PC-9 (cell line): ENCODE measurements at places on chromosomes 5 and 9. TPM values are rescaled to one million over a fixed set of nuclear protein-coding genes. Genes with fewer than 3 reads are reported as not detected.
A peak's percentile ranks its signal among the peaks of the same experiment; 100 is the strongest.

DNA sequence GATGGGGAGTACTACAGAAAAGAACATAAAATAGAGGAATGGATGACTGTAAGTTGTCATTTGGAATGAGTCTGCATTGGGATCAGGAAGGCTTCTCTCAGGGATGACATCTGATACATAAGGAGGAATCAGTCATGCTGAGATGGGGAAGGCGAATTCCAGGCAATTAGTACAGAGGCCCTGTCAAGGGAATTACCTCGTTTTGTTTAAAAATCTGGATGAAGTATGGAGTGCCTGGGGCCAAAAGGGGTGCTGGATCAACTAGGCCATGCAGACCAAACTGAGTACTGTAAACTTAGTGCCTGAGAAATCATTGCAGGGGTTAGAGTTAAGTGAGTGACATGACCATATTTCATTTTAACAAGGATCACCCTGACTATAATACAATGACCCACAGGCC is 30.5 kb downstream of the JAKMIP2 start:
- H3K36me3 ChIP-seq, result no peaks in the 10 kb centered on the region
- no peak overlapping the region for H3K27ac ChIP-seq
- DNase-seq, result no peak
- H3K4me3 ChIP-seq, result no peak overlapping the region
- no peaks in the 10 kb centered on the region for H3K4me1 ChIP-seq

GRCh38 chr5:172243302-172243701 is 40.3 kb downstream of the UBTD2 start:
- no peak for DNase-seq
- H3K27me3 ChIP-seq, result no peaks in the 10 kb centered on the region
- H3K4me1 ChIP-seq, result no peaks in the 10 kb centered on the region
- peaks cover 3% of the 10 kb centered on the region; the same call in 1 of the 2 replicates for H3K36me3 ChIP-seq
- no peak overlapping the region for H3K4me3 ChIP-seq

- DNase-seq, result no peak
- H3K4me1 ChIP-seq, result 0 out of 2 replicates have a peak, but pooled peaks cover under 1% of the 10 kb centered on the region
- H3K27ac ChIP-seq, result no peak overlapping the region
- H3K27me3 ChIP-seq, result no peaks in the 10 kb centered on the region
- no peaks in the 10 kb centered on the region for H3K36me3 ChIP-seq
- no peak overlapping the region for H3K4me3 ChIP-seq
Observed at GRCh38 chr5:84379749-84380148, 4.9 kb downstream of the EDIL3 start.

DNA sequence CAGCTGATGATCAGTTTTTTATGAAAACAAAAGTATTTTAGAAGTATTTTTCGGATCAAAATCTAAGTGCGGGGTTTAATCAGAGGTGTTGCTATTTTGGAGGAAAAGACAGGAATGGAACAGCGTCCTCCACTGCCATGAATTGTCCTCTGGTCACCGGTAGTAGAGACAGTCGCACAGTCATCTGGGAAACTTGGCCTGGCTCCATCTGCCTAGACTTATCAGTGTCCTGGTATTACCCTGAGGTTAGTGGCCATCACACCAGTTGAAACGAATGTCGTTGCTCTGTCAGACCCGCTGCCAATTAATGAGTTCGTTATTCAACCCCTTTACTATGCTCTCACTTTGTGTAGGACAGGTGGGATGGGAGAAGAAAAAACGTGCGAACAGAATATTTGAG is 8.2 kb downstream of the TLX3 start:
- H3K36me3 ChIP-seq, result no peaks in the 10 kb centered on the region
- H3K27ac ChIP-seq, result no peak overlapping the region
- no peak for DNase-seq
- peaks cover 8% of the 10 kb centered on the region; the same call in 1 of the 2 replicates for H3K27me3 ChIP-seq
- H3K4me3 ChIP-seq, result no peak overlapping the region
- H3K4me1 ChIP-seq, result no peaks in the 10 kb centered on the region

- H3K4me1 ChIP-seq, result peaks cover 17% of the 10 kb centered on the region
- no peak overlapping the region for H3K27ac ChIP-seq
- no peak for DNase-seq
- H3K4me3 ChIP-seq, result no peak overlapping the region
- H3K36me3 ChIP-seq, result no peaks in the 10 kb centered on the region
Observed at GRCh38 chr5:143986516-143987212, 174.7 kb downstream of the HMHB1 start.

DNA sequence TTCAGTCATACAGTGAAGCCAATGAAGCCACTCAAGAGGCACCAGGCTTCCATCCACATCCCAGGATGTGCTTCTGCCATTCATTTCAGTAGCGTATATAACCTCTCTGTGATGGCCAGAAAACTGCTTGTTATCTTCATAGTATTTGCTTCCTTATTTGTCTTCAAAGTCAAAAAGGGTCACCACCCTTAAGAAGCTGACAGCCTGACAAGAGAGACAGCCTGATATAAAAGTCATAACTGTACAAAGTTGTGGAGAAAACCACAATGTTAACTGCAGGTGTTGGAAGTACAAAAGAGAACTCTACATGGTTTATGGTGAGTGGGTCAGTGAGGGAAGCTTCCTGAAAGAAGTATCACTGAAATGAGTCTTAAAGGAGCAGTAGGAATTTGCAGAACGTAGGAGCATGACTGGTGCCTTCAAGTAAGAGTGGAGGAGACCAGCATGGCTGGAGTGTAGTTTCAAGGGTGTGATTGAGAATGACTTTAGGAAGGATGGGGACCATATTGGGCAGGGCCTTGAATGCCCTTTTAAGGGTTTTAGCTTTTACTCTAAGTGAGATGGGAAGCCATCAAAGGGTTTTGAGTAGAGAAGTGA is 33.7 kb downstream of the NIM1K start:
- H3K4me1 ChIP-seq, result no peaks in the 10 kb centered on the region
- DNase-seq, result no peak
- H3K27ac ChIP-seq, result no peak overlapping the region
- H3K27me3 ChIP-seq, result no peaks in the 10 kb centered on the region
- no peak overlapping the region for H3K4me3 ChIP-seq

DNA sequence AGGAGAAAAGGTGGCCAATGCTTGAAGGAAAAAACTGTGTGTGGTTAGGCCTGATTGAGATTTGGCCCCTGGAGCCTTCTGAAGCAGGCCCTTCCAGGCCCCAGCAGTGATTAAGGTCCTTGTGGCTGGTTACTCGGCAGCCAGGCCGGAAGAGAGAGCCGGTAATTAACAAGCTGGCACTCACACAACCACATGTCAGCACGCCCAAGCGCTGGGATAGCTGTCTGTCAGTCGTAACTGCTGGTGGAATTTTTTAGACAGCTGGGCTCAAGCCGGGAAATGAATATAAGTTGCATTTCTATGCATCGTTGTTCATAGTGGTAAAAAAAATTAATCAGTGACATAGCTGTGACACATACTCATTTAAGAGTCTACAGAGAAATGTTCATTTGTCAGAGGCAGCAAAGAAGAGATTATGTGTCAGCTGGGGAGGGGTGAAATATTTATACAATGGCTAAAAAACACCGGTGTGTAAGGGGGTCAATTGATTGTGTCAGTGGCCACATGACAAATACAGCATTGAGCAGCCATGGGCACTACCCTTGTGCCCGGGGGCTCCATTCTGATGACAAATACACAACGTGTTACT is 13.7 kb upstream of the ARAP3 start:
- no peaks in the 10 kb centered on the region for H3K36me3 ChIP-seq
- H3K27ac ChIP-seq, result peak overlapping the region; percentile 74
- no peak overlapping the region for H3K4me3 ChIP-seq
- peak; percentile 49 for DNase-seq
- no peaks in the 10 kb centered on the region for H3K27me3 ChIP-seq
- H3K4me1 ChIP-seq, result peaks cover 66% of the 10 kb centered on the region

DNA sequence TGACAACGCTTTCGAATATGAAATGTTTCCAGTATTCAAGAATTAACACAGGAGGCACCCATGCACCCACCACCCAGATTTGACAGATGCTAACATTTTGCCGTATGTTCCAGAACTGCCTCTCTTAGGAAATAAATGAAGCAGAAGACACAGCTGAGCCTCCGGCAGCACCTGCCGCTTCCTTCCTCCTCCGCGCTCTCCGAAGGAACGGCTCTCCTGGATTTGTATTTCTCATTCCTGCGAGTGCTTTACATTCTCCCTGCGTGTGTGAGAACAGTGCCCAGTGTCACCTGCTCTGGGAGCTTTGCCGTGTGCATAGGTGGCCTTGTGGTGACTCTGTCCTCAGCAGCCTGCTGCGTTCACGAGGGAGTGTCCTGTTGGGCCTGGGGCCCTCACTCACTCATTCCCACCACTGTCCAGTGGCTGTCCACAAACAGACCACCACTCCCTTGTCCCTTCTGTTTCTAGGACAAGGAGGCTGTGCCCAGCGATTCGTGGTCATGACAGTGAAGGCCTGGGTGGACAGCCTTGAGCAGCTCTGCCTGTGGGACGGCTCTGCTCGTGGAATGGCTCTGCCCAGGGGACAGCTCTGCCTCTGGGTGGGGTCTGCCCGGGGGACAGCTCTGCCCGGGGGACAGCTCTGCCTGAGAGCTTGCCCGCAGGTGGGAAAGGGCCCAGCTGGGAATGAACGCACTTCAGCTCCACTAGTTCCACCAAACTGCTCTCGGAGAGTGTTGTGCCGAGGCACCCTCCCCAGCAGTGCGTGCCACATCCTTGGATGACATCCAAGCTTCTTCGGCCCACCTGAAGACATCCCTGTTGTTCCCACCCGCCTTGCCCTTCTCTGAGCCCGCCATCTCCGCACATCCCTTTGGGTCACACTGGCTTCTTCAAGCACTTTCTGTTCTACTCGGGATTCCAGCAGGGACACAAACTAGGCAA is 170.5 kb upstream of the PPP1R26 start:
- no peaks in the 10 kb centered on the region for H3K4me1 ChIP-seq
- peaks cover 88% of the 10 kb centered on the region for H3K27me3 ChIP-seq
- H3K27ac ChIP-seq, result no peak overlapping the region
- no peaks in the 10 kb centered on the region for H3K36me3 ChIP-seq
- H3K4me3 ChIP-seq, result no peak overlapping the region
- DNase-seq, result no peak

The AIF1L gene
- 85.2 and 87.3 TPM in 2 replicates for total RNA-seq

The FBN2 gene
- 0.08 and 0.22 TPM in 2 replicates for total RNA-seq

The SLC22A4 gene
- total RNA-seq, result 4.2 and 4.9 TPM in 2 replicates

The MED7 gene
- 9.4 and 11.8 TPM in 2 replicates for total RNA-seq

The ANKRD34B gene
- total RNA-seq, result 0.15 and 0.26 TPM in 2 replicates

The ZNF883 gene
- 1.7 and 2.2 TPM in 2 replicates for total RNA-seq
